Body of pancreas (tissue), 4 donors: ENCODE measurements at places on chromosomes 5 and 9.
A peak's percentile ranks its signal among the peaks of the same experiment; 100 is the strongest.

DNA sequence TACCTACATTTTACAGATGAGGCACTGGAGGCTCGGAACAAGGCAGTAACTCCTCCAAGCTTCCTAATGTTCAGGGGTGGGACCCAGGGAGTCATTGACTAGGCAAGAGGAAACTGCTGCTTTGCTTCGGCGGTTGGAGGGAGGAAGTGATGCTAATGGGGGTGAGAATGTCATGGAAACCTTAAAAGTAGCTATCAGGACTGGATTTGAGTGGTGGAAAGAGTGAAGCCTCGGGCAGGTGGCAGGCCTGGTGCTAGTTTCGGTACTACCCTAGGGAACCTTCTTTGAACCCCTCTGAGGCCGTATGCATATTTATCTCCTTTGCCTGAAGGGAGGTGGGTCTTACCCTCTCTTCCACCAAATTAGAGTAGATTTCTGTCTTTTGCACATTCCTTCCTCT is 1.6 kb downstream of the BSPRY start:
- no peak for DNase-seq

GRCh38 chr5:14849516-14850294 is 21.9 kb downstream of the ANKH start:
- DNase-seq, result no peak

GRCh38 chr5:143923634-143924266 is 111.8 kb downstream of the HMHB1 start:
- DNase-seq, result no peak

DNA sequence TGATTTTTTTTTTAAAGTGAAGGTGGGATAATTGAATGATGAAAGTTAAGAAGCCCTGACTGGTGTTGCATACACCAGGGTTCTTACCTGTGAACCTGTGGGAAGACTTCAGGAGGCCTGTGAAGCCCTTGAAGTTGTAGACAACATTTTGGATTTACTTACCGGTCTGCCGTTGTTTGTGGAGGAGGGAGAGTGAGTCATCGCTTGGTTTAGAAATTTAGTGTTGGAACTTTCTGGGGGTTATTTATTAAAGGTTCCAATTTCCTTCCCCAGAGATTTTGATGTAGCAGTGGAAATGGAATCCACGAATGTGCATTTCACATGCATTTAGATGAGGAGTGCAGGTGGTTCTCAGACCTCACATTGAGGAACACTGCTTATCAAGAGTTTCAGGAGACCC is 49.6 kb downstream of the ARHGAP26 start:
- no peak for DNase-seq

DNA sequence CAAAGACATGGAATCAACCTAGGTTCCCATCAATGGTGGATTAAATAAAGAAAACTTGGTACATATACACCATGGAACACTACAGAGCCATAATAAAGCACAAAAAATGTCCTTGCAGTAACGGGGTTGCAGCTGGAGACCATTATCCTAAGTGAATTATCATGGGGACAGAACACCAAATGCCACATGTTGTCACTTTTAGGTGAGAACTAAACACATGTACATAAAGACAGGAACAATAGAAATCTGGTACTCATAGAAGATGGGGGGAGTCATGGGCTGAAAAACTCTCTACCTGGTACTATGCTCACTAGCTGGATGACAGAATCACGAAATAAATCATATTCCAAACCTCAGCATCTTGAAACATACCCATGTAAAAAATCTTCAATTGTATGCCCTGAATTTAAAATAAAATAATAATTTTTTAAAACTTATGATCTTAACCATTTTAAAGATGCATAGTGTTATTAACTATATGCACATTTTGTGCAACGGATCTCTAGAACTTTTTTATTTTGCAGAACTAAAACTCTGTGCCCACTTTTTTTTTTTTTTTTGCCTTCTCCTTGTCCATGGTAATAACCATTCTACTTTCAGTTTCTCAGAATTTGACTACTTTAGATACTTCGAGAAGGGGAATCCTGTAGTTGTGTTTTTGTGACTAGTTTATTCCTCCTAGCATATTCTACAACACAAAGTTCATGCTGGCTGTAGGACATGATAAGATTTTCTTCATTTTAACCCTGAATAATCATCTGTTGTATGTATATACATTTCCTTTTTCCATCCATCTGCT is 1081.6 kb upstream of the ACO1 start:
- DNase-seq, result no peak

GRCh38 chr5:117102591-117102990 is 528.0 kb upstream of the SEMA6A start:
- no peak for DNase-seq

DNA sequence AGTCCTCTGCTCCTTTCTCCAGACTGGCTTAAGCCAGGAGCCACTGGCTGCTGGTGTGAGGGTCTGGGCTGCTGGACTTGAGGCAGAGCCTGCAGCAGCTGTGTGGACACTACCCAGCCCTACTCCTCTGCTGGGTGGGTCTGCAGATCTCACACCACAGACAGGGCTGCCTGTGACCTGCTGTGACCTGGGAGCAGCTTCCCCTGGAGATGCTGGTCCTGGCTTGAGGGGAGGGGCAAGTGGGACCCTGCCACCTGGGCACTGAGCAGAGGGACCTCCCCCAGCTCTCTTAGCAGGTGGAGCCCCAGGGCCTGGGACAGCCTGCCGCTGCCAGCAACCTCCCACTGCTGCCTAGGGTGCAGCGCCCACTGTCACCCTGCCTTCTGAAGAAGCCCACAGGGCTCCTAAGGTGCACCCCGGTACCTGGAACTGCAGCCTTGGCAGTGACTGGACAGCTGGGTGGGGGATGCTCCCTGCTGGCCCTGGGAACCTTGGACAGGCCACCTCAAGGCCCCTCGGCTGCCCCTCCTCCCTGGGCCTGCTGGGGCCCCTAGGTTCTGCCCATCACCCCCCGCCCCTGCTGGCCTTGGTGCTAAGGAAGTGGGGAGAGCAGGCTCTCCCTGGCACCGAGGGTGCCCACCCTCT is 9.1 kb downstream of the CACFD1 start:
- no peak for DNase-seq

DNA sequence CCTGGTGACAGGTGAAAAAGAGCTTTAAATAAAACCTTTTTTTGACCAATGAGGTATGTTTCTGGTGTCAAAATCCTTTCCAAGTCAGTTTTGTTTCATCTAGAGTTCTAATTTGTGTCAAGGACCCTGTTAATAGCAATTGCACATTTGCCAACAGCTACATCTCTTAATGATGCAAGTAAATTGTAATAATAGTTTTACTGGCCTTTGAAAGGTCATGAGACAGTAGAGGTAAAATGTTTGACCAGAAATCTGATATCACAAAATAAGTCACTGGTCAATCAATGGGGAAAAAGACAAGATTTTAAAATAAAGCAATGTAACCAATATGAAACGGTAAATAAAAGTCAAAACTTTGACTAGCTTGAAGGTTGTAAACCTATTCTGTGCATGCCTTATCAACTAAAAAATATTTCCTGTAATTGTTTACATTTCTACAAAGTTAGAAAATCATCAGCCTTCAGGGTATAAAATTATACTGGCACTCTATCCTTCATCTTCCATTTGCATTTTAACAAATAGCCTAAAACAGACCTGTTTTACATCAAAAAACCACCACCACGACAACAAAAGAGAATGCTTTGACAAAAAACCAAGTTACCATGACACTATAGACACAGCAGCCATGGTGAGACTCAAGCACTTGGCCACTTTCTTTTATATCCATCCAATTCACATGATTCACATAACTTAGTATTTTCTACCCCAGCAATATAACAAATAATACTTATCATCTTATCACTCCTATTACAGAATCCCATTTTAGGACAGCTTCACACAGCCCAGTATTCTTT is 3.0 kb downstream of the NADK2 start:
- DNase-seq, result no peak

- DNase-seq, result no peak
These were observed 261.3 kb downstream of the SGCD start for GRCh38 chr5:156588306-156588705.

DNA sequence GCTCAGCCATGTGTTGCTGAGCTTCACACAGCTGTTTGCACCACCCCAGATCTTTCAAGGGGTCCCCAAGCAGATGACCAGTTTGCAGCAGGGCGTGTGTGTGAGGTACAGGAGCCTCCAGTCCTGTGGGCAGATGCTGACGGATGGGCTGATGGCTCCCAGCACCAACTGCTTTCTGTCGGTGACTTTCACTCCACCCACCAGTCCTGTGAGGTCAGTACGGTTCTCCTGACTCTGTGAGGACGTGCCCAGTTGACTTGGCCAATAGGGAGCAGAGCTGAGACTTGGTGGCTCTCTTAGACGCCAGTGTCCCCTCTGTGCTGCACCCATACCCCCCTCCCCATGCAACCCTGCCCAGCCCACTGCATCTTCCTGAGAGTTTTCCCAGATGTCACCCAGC is 19.7 kb downstream of the COL5A1 start:
- no peak for DNase-seq

GRCh38 chr9:89305868-89306267 is 5.1 kb upstream of the CKS2 start:
- no peak for DNase-seq

GRCh38 chr5:55187370-55187769 is 14.4 kb upstream of the CDC20B start:
- DNase-seq, result no peak

DNA sequence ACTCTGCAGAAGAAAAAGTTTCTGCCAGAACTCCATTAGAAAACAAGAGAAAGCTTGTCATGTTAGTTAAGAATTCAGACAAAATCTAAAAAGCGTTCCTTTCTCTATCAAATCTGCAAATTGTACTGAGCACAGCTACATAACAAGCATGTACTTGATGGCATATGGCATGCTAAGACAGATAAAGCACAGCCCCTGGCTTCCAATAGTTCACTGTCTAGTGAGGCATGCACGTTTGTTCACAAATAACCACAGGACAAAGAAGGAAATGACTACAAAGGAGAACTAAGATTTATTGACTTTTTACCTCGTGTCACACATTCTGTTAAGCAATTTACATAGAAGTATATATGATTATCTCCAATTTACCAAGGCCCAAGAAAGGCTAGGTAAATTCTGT is 518.2 kb upstream of the TLE4 start:
- DNase-seq, result no peak

DNA sequence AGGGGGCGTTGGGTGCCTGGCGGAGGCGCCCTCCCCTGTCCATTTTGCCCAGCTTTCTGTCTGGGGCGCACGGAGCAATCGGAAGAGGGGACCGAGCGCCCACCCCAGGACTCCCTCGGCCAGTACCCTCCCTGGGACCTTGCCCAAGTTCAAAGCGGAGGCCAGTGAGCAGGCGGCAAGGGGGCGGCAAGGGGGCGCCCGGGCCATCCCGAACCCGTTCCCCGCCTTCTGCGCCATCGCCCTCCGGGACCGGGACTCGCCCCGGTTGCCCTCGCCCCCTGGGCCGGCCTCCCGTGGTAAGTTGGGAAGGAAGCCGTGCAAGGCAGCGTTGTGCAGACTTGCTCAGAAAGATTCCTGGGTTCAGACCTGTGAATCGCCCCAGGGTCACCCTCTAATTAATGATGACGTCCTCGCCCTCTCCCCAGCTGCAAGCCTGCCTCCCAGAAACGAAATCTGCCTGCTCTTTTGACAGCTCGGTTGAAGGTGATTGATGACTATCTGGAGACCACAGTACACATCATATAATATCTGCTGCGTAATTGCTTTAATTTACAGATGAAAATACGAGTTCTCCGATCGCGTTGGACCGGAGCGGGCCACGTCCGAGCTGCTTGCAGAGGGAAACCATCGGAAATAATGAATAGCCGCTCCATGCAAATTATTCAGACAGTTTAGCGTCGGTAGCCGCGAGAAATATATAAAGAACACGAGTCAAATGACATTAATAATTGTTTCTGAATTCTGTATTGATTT is 1.4 kb upstream of the IRX4 start:
- DNase-seq, result no peak

GRCh38 chr5:6307304-6307703 is 71.0 kb downstream of the MED10 start:
- peak; percentile 39 for DNase-seq

DNA sequence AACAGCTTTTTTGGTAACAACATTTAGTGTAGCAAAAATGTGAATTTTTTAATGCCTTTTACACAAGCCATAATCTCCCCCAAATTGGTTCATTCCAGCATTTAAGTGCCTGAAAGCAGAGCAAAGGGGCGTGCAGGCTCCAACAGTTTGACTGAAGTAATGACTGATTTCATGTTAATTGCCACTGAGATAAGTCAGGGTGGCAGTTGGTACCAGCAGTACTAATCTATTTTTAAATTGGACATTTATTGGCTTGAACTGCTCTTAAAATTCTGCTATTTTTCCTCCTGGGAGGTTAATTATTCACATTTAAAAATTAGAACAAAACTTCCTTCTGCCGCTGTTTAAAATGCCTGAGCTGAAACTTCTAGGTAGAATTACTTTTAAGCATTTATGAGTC is 12.4 kb downstream of the TMEM171 start:
- DNase-seq, result no peak

- no peak for DNase-seq
These were observed 103.9 kb downstream of the INSYN2B start for GRCh38 chr5:169876386-169876785.

GRCh38 chr5:39765366-39765765 is 340.6 kb upstream of the DAB2 start:
- no peak for DNase-seq

- DNase-seq, result no peak
These were observed 7.8 kb upstream of the DTWD2 start for GRCh38 chr5:118996098-118996497.

DNA sequence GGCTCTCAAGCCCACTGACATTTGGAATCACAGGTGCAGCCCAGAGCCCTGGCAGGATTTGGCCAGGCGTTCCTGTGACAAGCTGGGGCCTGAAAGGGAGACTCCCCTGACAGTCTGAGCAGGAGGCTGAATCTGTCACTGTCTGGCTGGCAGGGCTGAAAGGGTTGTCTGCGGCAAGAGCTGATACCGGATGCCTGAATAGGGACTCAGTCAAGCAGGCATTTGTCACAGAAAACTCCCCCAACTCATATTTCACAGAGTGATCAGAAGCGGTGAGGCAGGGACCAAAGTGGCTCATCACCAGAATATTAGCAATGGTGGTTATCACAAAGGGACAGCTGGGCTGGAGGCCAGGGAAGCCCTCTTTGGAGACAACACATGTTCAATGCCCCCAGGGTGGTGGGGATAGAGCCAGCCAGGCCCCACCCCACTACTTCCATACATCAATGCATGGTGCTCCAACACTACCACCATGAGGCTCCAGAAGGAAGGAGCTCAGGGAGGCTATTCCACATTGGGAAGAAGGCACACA is 295.5 kb downstream of the DTWD2 start:
- DNase-seq, result no peak

DNA sequence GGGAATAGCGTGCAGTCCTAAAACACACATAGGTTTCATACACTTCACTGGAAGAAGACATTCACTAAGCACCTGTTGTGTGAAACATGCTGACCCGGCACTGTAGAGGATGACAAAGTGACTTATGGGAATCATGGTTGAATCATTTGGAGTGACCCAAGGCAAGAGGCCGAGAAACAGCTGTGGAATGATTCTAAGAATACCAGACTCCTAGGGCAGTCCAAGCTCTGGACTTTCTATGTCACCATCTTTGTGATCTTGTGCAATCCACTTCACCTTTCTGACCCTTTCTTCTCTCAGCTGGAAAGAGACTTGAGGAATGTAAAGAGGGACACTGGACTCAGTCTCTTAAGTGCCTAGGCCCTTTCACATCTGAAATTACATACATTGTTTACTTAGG is 13.1 kb downstream of the MSANTD3 start:
- DNase-seq, result no peak

GRCh38 chr9:36815023-36815422 is 219.0 kb downstream of the PAX5 start:
- no peak for DNase-seq
